Cardiac septum (tissue), 1 donor: ENCODE measurements at places on chromosomes 2 and 18.

- peak; percentile 91 for DNase-seq
Observed at GRCh38 chr2:73970850-73971471, 13.7 kb upstream of the TET3 start.

DNA sequence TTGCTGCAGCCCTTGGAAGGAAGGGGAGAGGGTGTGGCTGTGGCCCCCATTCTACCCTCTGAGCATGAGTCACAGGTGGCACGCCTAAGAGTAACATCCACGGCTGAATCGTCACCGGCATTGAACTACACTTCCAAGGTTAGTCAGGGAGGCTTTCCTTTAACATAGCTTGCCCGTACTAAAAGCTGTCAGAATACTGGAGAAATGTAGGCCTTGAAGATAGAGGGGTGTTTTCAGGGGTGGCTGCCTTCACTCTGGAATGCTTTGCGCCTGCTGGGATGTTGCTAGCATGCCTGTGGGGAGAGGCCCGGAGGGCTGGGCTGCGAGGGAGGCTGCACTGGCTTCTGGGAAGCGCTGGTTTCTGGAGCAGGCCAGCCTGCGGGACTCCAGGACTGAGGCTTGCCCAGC, 333.7 kb downstream of the AGAP1 start:
- DNase-seq: no peak

GRCh38 chr18:70493461-70493860, 204.6 kb downstream of the SOCS6 start:
- DNase-seq: no peak

GRCh38 chr18:46340716-46341115, 236.5 kb downstream of the HAUS1 start:
- peak; percentile 60 for DNase-seq
